Stimulated activated naive CD4-positive, alpha-beta T cell treated with Interleukin-2 at 50 U/mL for 16 hours (primary cell): ENCODE measurements at places on chromosomes 5 and 9.

DNA sequence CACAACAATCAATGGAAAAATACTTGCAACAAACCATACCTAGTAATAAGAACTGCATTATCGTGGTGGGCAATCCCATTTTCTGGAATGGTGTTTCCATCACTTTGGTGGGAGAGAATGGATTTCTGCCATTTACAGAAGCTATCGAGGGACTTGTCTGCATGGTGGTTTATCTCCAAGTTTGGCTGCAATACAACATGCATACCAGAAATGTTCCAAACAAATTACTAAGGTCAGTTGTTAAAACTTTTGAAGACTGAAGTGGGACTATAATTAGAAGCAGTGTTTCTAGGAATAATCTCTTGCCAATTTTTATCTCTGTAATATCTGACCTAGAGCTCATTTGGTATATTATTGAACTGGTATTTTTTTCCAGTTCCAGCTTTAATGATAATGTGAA, 30.3 kb downstream of the ADAMTS6 start:
- no peak for DNase-seq

- DNase-seq = no peak
Measured at GRCh38 chr5:135930949-135931295, 23.9 kb downstream of the LECT2 start.

GRCh38 chr5:30832519-30832918, 361.0 kb upstream of the CDH6 start:
- no peak for DNase-seq

DNA sequence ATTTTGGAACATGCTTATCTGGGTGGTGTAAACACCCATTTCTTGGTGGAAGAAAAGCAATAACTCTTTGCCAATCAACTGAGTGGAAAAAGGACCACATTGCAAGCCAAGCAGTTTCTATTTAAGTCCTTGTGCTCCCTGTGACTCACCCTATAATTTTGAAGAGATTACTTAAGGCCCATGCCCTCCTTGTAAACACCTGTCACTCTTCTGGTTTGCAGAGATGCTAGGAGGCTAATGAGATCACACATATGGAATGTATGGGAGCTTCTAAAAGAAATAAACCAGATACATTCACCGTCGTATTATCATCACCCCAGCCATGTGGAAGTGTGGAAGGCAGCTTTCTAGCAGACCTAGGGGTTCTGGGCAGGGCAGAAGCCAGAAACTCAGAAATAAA, 337.1 kb downstream of the GADD45G start:
- no peak for DNase-seq

DNA sequence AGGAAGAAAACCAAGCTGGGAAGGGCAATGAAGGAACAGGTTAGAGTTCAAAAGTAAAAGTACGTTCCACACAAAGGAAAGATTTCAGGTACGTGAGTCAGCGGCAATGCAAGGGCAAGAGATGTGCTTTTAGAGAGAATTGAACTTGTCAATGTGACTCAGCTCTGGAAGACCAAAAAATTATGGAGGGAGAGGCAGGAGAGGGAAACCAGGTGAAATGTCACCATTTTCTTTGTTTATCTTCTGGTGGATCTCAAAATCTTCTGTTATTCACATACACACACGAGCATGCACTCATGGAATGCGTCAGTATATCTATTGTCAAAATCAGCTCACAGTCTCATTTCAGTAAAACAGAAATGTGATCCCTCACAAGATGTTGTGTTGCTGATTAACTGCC, 148.8 kb upstream of the RFX3 start:
- no peak for DNase-seq
